ENCODE measurements at places on chromosomes 7 and 10.

DNA sequence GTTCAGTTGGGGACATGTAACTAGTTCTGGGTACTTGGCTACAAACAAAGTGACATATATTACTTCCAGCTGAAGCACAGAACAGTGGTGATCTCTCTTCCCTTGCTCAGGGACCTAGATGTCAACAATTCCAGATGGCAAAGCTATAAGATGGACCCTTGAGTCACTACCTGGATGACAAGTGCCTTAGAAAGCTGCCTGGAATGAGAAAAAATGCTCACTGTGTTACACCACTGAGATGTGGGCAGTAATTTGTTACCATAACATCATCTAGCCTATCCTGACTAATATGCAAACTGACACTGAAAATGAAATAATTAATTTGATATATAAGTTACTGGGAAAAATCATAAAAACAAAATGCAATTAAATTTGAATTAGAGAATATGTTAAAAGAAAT is 16.4 kb upstream of the CTTNBP2 start:
- no peak for DNase-seq

DNA sequence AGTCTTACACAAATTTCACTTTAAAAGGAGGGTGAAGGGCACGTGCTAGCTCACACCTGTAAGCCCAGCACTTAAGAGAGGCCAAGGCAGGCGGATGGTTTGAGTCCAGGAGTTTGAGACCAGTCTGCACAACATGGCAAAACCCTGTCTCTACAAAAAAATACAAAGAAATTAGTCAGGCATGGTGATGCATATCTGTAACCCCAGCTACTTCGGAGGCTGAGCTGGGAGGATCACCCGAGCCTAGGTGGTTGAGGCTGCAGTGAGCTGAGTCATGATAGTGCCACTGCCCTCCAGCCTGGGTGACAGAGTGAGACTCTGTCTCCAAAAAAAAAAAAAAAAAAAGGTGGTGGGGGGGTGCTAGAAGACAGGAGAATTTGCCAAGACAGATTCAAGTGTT is 237.3 kb upstream of the KLF14 start:
- DNase-seq, result no peak

- no peak for DNase-seq
These were observed 342.7 kb downstream of the GRID1 start for GRCh38 chr10:86023931-86024280.

DNA sequence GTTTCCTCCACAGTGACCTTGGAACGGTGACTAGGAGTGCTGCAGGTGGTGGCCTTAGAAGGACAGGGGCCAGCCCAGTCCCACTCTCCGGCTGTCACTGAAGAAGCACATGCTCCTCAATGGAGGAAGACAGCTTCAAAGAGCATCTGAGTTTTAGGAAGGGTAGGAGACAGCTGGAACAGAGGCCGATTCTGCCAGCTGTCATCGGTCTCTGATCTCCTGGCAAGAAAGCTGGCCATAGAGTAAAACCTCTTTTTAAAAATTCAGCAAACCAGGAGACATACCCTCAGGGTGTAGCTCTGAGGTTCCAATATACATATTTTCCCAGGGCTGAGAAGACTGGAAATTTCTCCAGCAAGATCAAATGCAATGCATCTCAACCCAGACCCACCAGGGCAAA is 55.9 kb downstream of the KCNMA1 start:
- DNase-seq, result no peak

DNA sequence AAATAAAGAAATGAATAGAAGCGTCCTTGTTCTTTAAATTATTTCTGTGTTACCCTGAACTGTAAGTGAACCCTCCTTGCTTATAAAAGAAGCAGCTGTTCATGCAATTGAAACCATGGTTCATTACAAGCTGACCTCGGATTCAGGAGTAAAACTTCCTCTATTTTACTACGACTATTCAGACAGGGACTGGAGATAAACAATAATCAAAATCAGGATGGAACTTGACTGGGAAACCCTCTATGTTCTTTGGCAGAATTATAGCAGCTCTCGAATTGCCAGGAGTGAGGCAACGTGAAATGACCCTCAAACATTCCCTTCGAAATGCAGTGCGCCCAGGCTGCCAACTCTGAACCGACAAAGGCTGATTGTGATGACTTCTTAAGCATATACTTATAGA is 172.1 kb downstream of the CYP26A1 start:
- no peak for DNase-seq

DNA sequence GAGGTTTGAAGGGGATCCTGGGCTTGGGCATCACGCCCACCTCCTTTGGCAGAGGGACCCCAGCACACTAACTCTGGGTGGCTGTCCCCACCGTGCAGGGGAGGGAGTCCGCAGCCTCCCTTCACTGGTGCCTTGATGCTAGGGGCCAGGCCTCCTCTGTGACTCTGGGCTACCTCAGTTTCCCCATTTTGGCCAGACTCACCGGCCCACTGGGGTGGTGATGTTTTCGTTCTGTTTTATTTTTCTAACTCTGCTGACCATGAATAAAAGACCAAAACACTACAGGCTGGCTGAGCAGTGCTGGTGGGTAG is 503 bp upstream of the TRIP6 start:
- DNase-seq, result no peak

DNA sequence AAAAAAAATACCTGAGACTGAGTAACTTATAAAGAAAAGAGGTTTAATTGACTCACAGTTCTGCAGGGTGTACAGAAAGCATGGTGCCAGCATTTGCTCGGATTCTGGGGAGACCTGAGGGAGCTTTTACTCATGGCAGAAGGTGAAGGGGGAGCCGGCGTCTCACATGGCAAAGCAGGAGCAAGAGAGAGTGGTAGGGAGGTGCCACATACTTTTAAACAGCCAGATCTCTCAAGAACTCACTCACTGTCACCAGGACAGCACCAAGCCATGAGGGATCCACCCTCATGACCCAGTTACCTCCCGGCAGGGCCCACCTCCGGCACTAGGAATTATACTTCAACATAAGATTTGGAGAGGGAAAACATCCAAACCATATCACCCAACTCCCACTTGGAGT is 25.8 kb downstream of the MSRB2 start:
- DNase-seq, result no peak

GRCh38 chr7:5636446-5636835 is 145.0 kb downstream of the RNF216 start:
- no peak for DNase-seq

DNA sequence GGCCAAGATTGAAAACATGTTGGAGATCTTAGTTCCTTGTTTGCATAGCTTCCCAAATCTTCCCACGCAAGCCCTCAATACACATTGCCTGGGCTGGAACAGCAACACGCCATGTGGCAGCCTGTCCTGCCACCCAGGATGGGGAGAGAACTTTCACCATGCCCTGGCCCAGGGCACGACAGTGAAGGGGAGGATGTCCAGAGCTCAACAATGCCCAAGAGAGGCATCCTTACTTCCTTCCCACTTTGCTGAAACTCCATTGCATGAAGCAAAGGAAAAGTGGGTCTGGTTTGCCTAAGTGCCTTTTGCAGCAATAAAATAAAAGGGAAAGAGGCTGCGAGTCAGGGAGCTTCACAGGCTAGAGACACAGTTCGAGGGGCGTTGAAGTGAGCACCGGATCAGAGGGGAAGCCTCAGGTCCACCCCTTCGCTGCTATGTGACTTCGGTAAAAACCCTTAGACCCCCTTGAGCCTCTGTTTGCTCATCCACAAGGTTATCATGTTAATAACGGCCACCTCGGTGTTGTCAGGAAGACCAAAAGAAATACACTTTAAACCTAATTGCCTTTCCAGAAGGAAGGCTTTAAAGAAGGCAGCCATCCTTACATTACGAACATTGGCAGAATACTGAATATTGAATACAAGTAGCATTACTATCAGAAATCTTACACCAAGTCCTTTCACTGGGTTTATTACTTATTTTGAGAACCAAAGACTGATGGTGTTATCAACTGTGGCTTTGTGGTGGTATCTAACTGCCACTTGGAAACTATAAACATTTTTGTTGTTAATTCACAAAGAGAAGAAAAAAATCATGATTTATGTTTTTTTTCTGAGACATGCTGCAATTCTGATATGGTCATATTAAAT is 133.3 kb downstream of the ICA1 start:
- DNase-seq, result no peak

DNA sequence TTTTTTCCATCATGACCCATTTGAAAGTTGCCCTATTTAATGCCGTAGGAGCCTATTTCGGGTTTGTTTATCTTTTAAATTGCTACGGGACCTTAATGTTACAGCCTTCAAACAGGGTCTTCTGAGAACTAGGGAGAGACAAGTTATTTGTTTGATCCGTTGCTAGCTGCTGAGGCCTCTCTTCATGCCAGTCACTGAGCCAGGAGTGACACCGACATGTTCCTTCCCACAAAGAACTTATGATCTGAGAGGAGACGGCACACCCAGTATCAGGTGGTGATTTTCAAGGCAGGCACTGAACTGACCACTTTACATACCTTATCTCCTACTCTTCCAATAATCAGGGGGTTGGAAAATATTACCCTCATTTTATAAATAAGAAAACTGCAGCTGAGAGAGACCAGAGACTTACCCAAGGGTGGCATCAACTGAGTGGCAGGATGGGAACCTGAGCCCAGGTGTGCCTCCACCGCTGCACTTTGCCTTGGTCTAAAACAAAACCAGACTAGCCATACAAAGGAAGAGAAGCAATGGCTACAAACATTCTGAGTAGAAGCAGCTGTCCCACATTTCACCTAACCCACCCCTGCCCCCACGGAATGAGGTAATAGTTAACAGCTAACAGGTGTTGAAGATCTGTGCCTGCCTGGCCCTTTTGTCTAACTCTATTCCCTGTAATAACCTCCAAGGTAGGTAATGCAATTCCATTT is 40.5 kb downstream of the PPP1R3C start:
- no peak for DNase-seq

GRCh38 chr10:93337309-93337721 is 144.8 kb downstream of the MYOF start:
- no peak for DNase-seq

- no peak for DNase-seq
These were observed 172.6 kb upstream of the ZNF804B start for GRCh38 chr7:88586890-88587289.

GRCh38 chr7:32458025-32458424 is 32.2 kb downstream of the LSM5 start:
- DNase-seq, result no peak

DNA sequence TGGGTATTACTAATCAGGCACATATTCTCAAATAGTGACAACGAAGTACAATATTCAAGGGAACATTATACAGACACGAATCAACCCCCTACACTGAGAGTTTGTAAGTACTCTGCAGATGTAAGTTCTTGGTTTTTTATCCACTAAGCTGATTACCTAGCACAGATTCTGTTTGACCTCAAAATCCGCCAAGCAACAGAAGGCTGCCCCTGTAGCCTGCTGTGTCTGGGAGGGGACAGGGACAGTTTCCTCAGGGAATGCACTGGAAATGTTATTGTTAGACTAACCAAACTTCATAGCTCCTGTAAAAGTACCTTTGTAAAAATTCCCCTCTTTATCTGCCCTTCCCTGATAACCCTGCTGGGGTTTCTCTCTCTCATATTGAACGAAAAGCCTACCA is 45.2 kb upstream of the ZRANB1 start:
- no peak for DNase-seq

DNA sequence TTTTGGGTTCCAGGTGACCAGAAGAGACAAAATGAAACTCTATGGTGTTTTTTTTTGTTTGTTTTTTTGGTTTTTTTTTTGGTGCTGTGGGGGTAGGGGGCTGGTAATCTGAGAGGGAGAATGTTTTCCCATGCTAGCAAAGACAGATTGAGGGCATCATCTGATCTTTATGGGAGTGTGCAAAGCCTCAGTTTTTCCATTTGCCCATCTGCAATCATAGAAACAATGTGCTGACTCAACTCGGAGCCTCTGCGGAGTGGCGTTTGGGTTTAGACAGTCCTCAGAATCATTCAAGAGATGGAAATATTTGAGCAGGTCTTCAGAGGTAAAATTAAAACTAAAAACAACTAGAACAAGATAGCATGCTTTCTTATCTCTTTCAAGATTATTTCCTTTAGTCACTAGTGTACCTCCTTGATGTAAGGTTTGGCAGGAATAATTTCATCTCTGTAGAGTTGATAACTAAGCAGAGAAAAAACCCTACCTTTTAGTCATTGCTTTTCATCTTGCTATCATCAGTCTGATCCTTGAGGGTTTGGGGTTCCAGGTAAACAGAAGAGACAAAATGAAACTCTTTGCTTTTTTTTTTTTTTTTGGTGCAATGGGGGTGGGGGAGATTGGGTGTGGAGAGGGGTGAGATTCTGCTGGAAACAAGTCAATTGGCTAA is 18.0 kb downstream of the CNNM2 start:
- no peak for DNase-seq

- DNase-seq, result no peak
These were observed 127.3 kb downstream of the RNLS start for GRCh38 chr10:88455831-88456230.

- DNase-seq, result no peak
These were observed 11.7 kb downstream of the C1QL3 start for GRCh38 chr10:16509996-16510395.

DNA sequence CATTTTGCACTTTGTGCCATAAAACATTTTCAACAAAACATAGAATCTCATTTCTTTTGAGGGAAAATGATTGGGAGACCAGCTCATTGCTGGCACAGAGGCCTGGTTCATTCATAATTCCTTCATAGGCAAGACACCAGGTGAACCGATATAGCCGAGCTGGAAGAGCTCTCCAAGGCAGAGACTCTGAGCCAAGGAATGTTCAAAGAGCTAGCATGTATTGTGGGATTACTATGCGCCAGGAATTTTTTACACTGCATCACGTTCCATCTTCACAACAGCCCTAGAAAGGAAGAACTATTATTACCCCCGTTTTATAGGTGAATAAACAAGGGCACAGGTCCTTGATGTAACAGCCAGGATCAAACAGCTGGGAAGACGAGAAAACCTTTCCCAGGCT is 2.1 kb upstream of the IL6 start:
- no peak for DNase-seq

GRCh38 chr10:78549140-78549935 is 515.7 kb downstream of the RPS24 start:
- no peak for DNase-seq

GRCh38 chr7:153529651-153530165 is 522.5 kb upstream of the DPP6 start:
- DNase-seq, result no peak

DNA sequence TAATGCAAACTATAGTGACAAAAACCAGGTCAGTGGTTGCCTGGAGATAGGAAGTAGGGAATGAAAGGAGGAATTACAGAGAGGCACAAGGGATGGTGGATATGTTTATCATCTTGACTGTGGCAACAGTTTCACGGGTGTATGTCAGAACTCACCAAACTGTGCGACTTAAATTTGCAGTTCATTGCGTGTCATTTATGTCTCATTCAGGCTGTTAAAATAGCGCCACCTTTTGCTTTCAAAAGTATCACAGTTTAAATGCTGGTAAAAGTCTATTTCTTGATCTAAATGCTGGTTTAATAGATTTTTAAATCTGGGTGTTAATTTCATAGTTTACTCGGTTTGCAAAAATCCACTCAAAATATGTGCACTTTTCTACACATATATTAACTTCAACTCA is 51.0 kb downstream of the PTTG1IP2 start:
- DNase-seq, result no peak

- no peak for DNase-seq
These were observed 325.1 kb downstream of the HPSE2 start for GRCh38 chr10:98910546-98910945.

GRCh38 chr10:86372119-86372783 is 5.7 kb upstream of the GRID1 start:
- DNase-seq, result no peak

GRCh38 chr10:27242951-27243551 is 2.5 kb upstream of the ACBD5 start:
- DNase-seq, result peak; percentile 77
